ENCODE measurements at places on chromosomes 16 and 17. TPM values are rescaled to one million over a fixed set of nuclear protein-coding genes. Genes with fewer than 3 reads are reported as not detected.

The ACSM2A gene
- 0.14 TPM for total RNA-seq

The CCL5 gene
- total RNA-seq, result 1.8 TPM

The IL21R gene
- total RNA-seq, result 0.14 TPM

The ADAP2 gene
- total RNA-seq, result 31.3 TPM

The CDH1 gene
- 0.88 TPM for total RNA-seq

The NOG gene
- total RNA-seq, result not detected

The MYH8 gene
- total RNA-seq, result not detected

The GPR139 gene
- total RNA-seq, result not detected

The CACNG3 gene
- total RNA-seq, result not detected

The MYH2 gene
- not detected for total RNA-seq

The KRTAP4-9 gene
- not detected for total RNA-seq

The CDK3 gene
- 0.74 TPM for total RNA-seq

The GRAP gene
- 7.0 TPM for total RNA-seq

The CDT1 gene
- 3.3 TPM for total RNA-seq
